Hepatic stellate cell (primary cell): ENCODE measurements at places on chromosomes 13 and 19.

GRCh38 chr19:14517446-14517839, 754 bp downstream of the DNAJB1 start:
- peak; percentile 42 for DNase-seq

- DNase-seq, result no peak
These were observed 1.9 kb downstream of the MRPS12 start for GRCh38 chr19:38932425-38933179.

DNA sequence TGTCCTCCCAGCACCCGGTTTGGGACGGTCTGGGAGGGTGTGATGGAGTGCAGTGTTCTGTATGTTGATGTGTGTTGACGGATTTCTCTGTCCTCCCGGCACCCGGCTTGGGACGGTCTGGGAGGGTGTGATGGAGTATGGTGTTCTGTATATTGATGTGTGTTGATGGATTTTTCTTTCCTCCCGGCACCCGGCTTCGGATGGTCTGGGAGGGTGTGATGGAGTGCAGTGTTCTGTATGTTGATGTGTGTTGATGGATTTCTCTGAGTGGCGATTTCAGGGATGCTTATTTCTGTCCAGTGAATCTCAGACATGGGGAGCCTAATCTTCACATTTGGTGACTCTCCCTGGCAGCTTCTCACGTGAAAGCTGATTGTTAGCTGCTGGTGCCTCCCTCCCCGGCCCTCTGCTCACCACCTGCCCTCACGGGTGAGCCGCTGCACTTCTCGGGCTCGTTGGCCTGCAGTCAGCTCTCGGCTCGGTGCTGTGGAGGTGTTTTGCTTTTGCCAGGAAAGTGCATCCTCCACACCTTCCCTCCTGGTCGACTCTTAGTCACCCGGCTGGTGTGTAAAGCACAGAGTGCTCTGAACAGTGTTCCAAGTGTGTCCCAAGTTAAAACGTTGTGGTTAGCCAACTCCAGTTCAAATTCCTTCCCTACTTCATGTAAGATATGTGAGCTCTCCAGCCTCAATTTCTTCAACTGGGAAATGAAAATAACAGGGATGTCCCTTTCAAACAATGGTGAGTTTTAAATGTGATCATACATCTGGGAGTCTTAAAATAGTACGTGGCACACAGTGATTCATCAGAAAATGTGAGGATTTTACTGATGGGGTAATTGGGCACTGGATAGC, 54.6 kb downstream of the ATP11A start:
- DNase-seq, result no peak

- no peak for DNase-seq
These were observed 1256.6 kb upstream of the ATXN8OS start for GRCh38 chr13:68851026-68851425.
